ENCODE measurements at places on chromosomes 6 and 20. TPM values are rescaled to one million over a fixed set of nuclear protein-coding genes. Genes with fewer than 3 reads are reported as not detected.

Gene SLC44A4
- 1.9 TPM for total RNA-seq

Gene ERVFRD-1
- total RNA-seq, result not detected

Gene APOBEC2
- not detected for total RNA-seq

Gene RANBP9
- 16.0 TPM for total RNA-seq

Gene TNFRSF6B
- 127 TPM for total RNA-seq

Gene CCN6
- total RNA-seq, result not detected

Gene WFDC10A
- total RNA-seq, result not detected

Gene HRH3
- not detected for total RNA-seq

Gene PLN
- 0.13 TPM for total RNA-seq

Gene RFX6
- not detected for total RNA-seq

Gene ELOVL2
- total RNA-seq, result under 0.01 TPM

Gene TSPO2
- 0.51 TPM for total RNA-seq

Gene TSPYL4
- total RNA-seq, result 9.3 TPM

Gene PACRG
- total RNA-seq, result under 0.01 TPM

Gene NHLRC1
- 1.9 TPM for total RNA-seq

Gene BANF2
- total RNA-seq, result not detected
